HFF-Myc (cell line): ENCODE measurements at places on chromosomes 1 and 21.

- no peak for DNase-seq
Measured at GRCh38 chr1:29473161-29473855, 237.0 kb downstream of the PTPRU start.

GRCh38 chr1:181604482-181605249 lies 121.3 kb downstream of the CACNA1E start:
- DNase-seq: no peak

GRCh38 chr1:151039521-151039920 lies 3.1 kb downstream of the BNIPL start:
- DNase-seq: no peak

GRCh38 chr1:26767714-26768113 lies 20.0 kb upstream of the PIGV start:
- DNase-seq: no peak

- DNase-seq: no peak
Measured at GRCh38 chr1:171245458-171246064, 2.7 kb upstream of the FMO1 start.

- no peak for DNase-seq
Measured at GRCh38 chr1:198363625-198364151, 176.8 kb downstream of the ATP6V1G3 start.

GRCh38 chr21:42745511-42746239 lies 92.3 kb downstream of the PDE9A start:
- no peak for DNase-seq

GRCh38 chr1:6646499-6647148 lies 22.0 kb downstream of the THAP3 start:
- no peak for DNase-seq

- no peak for DNase-seq
Measured at GRCh38 chr1:107691540-107691939, 273.4 kb downstream of the VAV3 start.
